Activated B cell treated with CpG ODN at 0.5 μM for 24 hours (primary cell): ENCODE measurements at places on chromosomes 12 and 14. TPM values are rescaled to one million over a fixed set of nuclear protein-coding genes. Genes with fewer than 3 reads are reported as not detected.

DNA sequence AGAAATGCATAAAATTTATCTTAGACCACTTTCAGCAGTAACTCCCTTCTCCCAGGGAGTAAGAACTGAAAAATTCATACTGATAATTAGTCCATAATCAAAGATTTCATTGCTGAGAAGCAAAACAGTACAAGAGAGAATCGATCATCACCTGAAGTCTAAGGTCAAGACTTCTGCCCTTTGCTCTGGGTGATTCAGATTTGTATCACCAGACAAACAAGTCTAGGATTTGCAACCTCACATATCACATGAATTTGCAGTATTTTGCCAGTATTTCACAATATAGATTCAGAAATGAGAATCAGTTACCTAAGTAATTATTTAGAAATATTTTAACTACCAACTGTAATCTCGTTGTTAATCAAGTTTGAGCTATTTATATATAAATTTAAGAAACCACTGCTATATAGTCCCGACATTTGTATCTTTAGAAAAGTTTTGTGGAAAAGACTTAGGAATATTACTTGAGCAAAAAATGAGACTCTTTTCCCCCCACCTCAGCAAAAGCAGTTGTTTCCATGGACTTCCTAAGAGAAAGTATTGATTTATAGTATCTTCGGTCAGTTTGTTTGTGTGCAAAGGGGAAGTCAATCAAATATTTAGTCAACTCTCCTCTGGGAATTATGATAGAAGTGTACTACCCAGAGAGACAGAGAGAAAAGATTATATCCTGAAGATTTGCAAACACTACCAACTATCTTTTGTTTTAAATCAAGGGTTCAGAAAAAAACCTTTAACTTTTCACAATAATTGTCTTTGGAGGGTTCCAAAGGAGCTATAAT, 840.1 kb downstream of the TRHDE start:
- no peak for DNase-seq

The LRRC9 gene
- not detected in 2 replicates for total RNA-seq

- DNase-seq, result no peak
Observed at GRCh38 chr12:66742508-66743367, 63.9 kb upstream of the GRIP1 start.

- DNase-seq, result peak; percentile 20
Observed at GRCh38 chr14:56339855-56340701, 221.9 kb downstream of the PELI2 start.

- DNase-seq, result no peak
Observed at GRCh38 chr12:101089271-101089670, 120.8 kb downstream of the SLC5A8 start.

DNA sequence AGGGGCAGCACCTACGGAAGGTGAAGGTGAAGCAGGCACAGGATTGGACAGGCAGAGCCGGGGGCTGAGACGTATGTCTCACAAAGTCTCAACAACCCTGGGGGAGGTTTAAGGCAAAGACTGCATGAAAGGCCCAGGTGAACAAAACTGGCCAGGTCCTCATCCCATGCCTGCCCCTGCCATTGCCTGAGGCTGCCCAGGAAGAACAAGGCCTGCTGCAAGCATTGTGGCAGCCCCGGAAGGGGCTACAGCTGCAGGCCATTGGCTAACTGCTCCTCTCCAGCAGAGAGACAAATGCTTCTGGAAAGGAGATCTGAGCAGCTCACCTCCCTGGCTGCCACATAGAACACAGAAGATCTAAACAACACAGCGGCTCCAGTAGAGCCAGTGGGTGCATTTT, 20.4 kb upstream of the TMEM179 start:
- no peak for DNase-seq

The NDRG2 gene
- 2.1 and 3.9 TPM in 2 replicates for total RNA-seq

DNA sequence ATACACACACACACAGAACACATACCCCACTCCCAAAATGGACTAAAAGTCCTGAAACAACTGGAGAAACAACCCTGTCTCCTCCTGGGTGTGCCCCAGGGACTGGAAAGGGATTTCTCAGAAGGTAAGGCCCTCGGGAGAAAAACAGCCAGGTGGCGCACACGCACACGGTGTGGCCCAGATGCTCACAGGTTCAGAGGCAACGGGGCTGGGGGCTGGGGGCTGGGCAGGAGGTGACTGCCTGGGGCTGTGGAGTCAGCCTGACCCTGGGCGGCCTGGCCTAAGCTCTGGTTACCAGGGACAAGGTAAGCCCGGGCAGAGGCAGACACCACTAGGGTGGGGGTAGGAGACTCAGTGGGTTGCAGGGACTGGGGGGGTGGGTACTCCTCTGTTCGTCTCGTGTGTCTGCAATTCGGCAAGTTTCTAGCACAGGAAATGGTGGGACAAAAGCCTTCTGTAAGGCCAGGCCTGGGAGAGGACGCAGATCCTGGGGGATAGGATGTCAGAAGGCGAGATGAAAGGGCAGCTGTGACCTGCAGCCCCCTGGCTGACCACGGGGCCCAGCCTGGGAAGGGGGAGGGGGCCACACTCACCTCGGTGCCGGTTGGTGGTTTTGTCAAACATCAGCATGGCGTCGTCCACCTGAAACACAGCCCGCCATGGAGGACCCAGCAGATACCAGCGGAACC, 10.4 kb downstream of the MSI1 start:
- no peak for DNase-seq

The CYP27B1 gene
- 2.4 and 2.5 TPM in 2 replicates for total RNA-seq

- DNase-seq, result no peak
Observed at GRCh38 chr14:95033682-95034632, 123.4 kb downstream of the DICER1 start.

DNA sequence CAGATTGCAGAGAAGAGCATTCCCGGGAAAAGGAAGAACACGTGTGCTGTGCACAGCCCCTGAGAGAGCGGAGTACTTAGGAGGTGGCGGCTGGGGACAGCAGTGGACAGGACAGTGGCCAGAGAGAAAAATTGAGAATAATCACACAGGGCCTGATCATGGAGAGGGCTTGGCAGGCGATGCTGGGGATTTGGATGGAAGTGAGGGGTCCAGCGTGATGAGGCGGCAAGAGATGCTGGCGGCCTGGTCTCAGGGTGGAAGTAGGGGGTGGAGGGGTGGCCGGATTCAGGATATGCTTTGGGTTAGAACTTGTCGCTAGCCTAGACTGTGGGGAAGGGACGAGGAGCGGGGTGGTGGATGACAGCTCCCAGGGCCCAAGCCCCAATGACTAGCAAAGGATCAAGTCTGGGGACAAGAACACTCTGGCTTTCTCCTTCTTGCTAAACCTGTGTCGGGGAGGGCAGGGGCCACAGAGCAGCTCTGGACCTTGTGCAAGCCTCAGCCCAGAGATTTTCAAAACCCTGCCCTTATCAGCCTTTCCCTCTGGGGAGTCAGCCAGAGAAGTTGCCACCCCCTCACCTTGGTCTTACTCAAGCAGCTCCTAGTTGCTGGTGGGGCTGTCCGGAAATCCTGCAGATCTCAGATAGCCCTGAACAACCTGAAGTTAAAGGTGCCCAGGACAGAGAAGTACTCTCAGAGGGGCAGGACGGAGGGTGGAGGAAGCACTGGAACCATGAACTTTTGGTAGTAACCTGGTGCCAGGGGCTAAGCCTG, 1.3 kb downstream of the HVCN1 start:
- no peak for DNase-seq

The ADCY4 gene
- total RNA-seq, result 2.3 and 2.4 TPM in 2 replicates

GRCh38 chr14:20498622-20499021, 6.7 kb upstream of the RNASE10 start:
- DNase-seq, result no peak

The MYH6 gene
- total RNA-seq, result not detected in 2 replicates

DNA sequence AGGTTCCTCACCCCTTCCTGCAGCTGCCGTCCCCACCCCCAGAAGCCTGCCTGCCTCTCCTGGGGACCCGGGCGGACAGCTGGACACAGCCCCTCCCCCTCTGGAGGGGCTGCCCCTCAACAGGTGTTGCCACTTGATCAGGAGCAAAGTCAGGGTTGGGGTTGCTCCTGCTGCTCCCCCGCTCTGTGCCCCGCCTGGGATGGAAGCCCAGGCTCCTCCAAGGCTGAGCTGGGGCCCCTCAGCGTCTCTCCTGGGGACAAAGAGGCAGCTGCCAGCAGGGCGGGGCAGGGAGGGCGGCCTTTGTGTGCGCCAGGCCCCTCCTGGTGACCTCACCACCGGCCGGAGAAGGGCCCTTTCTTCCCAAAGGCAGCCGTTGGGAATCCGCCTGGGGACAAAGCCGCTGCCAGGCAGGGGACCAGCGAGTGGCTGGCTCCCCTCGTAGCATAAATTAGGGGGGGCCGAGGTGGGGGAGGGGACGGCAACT, 13.7 kb downstream of the TRMT61A start:
- DNase-seq, result no peak

- DNase-seq, result peak; percentile 38
Observed at GRCh38 chr14:103385929-103386712, 906 bp downstream of the MARK3 start.

GRCh38 chr12:130972586-130972950, 18.9 kb downstream of the ADGRD1 start:
- no peak for DNase-seq

The NAV3 gene
- total RNA-seq, result not detected in 2 replicates

DNA sequence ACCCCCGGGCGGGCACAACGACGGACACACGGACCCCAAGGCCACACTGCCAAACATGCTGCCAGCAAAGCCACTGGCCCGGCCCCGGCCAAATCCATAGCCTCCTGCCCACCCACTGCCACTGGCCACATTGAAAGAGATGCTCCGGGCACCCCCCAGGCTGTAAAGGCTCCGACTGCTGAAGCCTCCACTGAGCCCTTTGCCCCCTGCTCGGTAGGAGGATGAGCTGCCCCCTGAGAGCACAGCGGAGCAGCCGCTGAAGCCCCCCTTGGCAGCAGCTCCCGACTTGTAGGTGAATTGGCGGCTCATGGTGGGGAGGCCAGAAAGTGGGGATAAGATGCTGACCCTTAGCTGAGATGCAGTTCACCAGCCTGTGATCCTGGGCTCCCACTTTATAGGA, at the start of gene KRT73:
Gene KRT73, minus strand, starts transcription at position 344 of the 400 bp plus-strand sequence. Its CDS starts 35 bp downstream, at position 309.
- no peak for DNase-seq

- DNase-seq, result no peak
Observed at GRCh38 chr12:116385486-116386217, 108.2 kb upstream of the MED13L start.

GRCh38 chr12:75508159-75508558, 3.2 kb downstream of the KRR1 start:
- DNase-seq, result no peak

DNA sequence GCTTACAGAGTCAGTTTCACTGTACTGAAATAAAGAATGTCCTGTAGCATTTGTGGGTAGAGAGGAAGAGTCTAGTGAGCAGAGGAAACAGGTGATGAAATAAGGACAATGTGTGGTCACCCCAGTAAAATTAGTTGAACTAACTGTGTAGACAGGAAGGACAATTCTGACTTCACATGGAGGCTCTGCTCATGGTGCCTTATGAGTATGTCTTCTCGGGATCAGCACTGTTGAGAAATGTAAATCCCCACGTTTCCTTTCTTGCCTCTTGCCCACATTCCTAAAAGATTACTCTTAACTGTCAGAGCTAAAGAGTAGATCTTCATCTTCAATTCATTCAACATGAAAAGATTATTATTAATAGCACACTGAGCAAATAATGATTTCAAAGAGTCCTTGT, 113.2 kb upstream of the FLRT2 start:
- no peak for DNase-seq

DNA sequence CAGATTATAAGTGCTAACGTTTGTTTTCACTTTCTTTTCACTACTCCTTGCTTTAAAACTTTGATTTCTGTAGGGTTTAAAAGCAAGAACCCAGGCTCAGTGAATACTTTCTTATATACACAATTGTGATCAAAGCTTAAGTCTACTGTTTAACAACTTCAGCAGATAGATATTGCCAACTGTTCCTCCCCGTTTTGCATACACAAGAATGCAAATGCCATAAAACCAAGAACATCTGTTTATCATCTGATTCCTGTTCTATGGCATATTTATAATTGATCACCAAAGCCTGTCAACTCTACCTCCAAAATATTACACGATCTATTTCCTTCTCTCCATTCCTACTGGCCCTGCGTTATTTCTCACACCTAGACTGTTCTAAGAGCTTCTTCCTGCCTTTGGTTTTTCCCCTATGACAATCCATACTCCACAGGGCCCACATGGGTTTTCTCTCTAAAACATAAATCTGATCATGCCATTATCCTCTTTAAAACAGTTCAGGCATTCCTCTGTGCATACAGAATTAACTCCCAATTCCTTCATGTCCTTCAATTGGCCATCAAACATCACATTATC, 15.9 kb downstream of the MED13L start:
- no peak for DNase-seq

The YLPM1 gene
- 68.5 and 85.9 TPM in 2 replicates for total RNA-seq

The GPR84 gene
- total RNA-seq, result not detected in 2 replicates

The KLRD1 gene
- total RNA-seq, result 0.24 and 0.27 TPM in 2 replicates

The TRHDE gene
- not detected in 2 replicates for total RNA-seq

DNA sequence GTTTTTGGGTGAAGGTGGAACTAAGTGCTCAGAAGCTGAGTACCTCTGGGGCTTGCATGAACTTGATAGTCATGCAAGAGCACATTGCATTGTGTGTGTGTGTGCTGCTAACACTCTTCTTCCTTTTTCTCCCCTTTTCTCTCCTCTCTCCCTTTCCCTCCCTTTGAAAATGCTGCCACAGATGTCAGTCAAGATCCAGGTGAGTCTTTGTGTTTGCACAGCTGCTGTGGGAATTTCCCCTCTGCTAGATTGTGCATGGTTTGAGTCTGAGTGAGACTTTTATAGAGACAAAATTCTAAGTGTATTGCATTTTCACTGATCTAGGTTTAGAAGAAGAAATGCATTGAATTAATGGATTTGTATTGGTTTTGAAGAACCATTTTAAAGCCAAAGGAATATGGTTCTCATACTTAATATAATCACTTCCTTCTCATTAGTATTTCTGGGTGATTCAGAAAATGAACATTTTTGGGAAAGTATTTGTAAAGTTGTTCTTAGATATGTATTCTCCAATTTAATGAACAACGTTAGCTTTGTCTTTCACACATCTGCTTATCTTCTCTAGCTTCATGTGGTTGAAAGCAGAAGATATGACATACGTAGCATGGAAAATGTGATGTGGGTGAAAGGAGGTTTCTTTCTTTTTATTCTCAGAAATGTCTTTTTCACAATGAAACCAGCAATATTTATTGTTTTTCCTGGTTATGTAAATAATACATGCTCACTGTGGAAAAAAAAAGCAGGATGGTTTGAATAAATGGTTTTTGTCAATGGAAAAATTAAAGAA, 108.5 kb downstream of the NRXN3 start:
- DNase-seq, result no peak

DNA sequence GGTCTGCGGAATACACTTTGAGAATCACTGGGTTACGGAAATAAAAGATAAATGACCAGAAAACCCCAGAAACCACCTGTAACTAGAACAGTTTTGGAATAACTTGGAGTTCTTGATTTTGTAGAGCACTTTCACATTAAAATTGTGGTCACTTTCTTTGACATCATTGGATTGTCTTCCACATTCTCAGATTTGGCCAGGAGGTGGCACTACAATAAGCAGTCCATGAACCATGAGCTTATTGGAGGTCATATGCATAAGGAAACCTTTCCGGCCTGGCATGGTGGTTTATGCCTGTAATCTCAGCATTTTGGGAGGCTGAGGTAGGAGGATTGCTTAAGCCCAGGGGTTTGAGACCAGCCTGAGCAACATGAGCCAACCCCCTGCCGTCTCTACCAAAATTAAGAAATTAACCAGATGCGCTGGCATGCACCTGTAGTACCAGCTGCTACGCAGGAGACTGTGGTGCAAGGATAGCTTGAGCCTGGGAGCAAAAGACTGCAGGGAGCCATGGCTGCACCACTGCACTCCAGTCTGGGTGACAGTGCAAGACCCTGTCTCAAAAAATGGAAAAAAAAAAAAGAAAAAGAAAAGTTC, 107.7 kb upstream of the CAND1 start:
- no peak for DNase-seq

The GLIPR1 gene
- 44.7 and 45.4 TPM in 2 replicates for total RNA-seq

The SCNN1A gene
- not detected in 2 replicates for total RNA-seq
